ENCODE measurements at places on chromosomes 5 and 9. TPM values are rescaled to one million over a fixed set of nuclear protein-coding genes. Genes with fewer than 3 reads are reported as not detected.

GRCh38 chr9:104301755-104302154 is 202.3 kb upstream of the OR13F1 start:
- no peak for DNase-seq

DNA sequence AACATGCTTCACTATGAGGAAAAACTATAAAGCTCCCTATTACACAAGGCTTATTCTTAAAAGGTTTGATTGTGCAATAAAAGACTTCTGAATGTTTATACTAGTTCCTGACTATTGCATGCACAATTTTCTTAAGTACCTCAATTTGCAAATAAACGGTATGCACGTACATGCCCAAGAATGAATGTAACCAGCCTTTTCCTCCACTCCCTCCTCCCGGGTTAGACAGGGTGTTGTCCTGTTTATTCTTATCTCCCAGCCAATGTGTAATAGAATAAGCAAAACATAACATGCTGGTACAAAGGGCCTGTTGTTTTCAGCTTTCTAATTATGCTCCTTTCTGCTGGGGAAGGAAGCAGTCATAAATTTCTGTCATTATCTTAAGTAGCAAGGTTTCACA is 79.1 kb downstream of the AOPEP start:
- DNase-seq: no peak

- peak; percentile 98 for DNase-seq
Measured at GRCh38 chr5:134506054-134507039, 19.1 kb upstream of the JADE2 start.

- DNase-seq: no peak
Measured at GRCh38 chr5:134758176-134758503, 439 bp upstream of the DDX46 start.

GRCh38 chr5:57396701-57397100 is 85.9 kb downstream of the ACTBL2 start:
- no peak for DNase-seq

GRCh38 chr5:56522169-56522568 is 289.0 kb upstream of the ANKRD55 start:
- no peak for DNase-seq

DNA sequence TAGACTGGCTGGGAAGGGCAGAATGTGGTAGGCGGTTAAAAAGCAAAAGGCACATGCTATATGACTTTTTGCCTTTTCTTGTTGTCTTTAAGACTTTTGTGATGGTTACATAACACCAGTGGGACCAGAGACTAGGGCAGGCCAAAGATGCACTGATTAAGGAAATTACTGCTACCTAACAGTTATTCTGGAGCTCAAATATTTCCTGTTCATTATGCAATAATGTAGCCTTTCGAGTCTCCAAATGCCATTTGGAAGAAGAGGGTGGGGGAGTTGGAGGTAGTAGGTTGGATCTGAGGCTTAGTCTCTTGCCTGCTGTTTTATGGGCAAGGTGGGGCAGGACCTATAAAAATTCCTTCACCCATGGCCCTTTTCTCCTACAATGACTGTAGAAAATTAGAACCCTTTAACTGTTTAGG is 51.7 kb downstream of the SH3GL2 start:
- no peak for DNase-seq

DNA sequence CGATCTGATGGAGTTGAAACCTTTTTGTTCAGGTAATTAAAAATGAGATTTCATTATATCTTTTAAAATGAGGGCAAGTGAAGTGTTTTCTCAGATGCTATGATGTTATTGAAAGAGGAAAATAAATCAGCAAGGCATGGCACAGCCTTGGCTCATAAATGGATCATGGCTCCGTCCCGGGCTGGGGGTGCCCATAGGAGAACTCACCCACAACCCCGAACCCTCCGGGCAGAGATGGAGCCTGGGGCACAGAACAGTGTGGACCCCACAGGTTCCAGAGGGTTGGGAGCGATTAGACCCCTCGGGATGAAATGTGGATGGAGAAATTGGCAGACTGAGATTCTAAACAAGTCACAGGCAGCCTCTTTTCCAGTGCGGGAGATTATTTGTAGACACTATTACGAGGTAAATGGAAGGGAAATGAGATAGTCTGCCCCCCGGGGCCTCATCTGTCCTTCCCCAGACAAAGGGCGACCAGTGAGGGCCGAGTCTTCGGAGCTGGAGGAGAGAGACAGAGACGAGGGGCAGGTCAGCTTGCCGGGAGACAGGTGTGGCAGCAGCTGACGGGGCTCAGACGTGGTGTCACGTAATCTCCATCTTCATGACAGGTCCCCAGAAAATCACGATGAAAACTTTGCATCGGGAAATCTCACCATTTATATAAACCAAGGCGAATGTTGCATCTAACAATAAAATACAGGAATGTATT is 33.7 kb downstream of the NDUFS6 start:
- DNase-seq: no peak

- no peak for DNase-seq
Measured at GRCh38 chr9:79684711-79685575, 113.2 kb downstream of the TLE4 start.

GRCh38 chr9:128340691-128341434 is 536 bp downstream of the SLC27A4 start:
- DNase-seq: peak; percentile 11

DNA sequence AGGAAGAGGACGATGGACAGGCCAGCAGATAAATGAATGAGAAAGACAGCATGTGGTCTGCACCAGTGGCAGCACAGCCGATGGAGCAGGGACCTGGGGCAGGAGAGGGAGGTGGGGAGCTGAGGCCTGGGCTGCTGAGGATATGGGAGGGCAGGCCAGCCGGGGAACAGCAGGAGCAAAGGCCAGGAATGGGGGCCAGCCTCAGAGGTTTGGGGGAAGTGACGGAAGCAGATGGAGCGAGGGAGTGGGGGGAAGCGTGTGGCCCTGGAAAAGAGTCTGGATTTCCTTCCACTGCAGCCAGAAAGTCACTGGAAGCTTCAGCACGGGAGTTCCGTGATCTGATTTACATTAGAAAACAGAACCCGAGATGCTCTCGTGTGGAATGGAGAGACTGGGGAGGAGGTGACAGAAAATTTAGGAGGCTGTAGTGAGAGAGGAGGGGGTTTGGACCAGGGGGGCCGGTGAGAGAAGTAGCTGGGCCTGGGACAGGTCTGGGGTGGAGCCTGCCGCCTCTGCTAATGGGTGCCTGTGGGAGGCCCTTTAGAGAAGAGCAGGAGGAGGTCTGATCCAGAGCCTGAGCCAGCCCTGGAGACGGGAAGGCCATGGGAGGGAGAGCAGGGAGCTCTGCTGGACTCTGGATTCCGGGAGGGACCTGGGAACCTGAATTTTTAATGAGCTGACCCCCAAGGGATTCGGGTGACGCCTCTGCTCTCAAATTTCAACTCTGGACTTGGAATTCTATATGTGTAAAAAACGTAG is 65.4 kb downstream of the TSPAN17 start:
- no peak for DNase-seq

GRCh38 chr9:70073193-70073592 is 29.5 kb downstream of the MAMDC2 start:
- no peak for DNase-seq

- no peak for DNase-seq
Measured at GRCh38 chr9:2039294-2040180, 24.4 kb downstream of the SMARCA2 start.

DNA sequence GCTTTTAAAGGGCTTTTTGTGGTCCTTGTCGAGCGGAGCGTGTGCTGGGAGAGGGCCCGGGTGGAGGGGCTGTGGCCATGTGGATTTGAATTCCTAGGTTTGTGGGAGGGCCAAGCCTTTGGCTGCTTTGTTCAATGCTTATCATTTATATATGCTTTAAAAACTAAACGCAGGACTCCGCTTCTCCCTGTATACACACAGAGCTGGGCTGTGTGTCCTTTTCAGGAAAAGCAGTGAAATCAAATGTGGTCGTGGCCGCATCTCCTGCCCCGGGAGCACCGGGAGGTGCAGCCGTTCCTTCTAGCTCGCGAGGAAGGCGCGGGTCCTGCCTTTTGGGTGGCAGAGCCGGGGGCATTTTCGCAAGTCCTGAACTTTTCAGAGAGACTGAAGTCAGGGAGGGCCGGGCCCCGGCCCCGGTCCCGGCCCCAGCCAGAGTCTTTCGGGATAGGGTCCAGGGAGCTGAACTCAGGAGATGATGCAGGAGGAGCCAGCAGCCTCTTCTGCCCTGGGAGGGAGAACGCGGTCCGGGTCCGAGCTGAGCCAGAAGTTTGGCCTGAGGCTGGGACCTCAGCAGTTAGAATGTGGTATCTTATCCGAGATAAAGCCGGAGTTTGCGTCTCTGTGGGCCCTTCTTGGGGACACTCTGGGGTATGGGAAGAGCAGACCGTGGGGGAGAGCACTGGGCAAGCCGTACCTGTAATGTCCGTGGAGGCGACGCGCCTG is 158.8 kb downstream of the C9orf152 start:
- DNase-seq: no peak

GRCh38 chr9:133199648-133200321 is 9.3 kb downstream of the OBP2B start:
- no peak for DNase-seq

- no peak for DNase-seq
Measured at GRCh38 chr5:55551358-55551757, 16.6 kb upstream of the PLPP1 start.

- no peak for DNase-seq
Measured at GRCh38 chr5:150106674-150107426, 20.5 kb upstream of the CSF1R start.

DNA sequence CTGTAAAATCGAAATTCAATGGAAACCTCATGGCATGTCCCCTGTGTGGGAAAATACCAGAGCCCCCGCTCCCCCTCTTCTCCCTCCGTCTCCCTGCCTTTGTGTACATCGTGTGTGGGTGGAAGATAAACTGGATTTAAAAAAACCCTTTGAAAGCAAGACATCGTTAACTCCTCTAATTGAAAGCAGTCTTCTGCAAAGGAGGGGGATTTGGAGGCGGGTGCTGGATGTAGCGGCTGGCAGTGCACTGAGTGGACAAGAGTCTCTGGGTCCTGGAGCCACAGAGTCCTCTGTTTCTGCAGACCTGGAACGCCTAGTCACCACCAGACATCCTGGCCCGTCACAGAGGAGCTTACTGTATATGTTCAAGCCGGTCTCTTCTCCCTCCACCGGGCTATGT is 169.4 kb downstream of the PAPPA start:
- no peak for DNase-seq

GRCh38 chr5:56335212-56335611 is 102.1 kb upstream of the ANKRD55 start:
- DNase-seq: no peak

- no peak for DNase-seq
Measured at GRCh38 chr9:69030851-69031645, 4.5 kb upstream of the FXN start.

DNA sequence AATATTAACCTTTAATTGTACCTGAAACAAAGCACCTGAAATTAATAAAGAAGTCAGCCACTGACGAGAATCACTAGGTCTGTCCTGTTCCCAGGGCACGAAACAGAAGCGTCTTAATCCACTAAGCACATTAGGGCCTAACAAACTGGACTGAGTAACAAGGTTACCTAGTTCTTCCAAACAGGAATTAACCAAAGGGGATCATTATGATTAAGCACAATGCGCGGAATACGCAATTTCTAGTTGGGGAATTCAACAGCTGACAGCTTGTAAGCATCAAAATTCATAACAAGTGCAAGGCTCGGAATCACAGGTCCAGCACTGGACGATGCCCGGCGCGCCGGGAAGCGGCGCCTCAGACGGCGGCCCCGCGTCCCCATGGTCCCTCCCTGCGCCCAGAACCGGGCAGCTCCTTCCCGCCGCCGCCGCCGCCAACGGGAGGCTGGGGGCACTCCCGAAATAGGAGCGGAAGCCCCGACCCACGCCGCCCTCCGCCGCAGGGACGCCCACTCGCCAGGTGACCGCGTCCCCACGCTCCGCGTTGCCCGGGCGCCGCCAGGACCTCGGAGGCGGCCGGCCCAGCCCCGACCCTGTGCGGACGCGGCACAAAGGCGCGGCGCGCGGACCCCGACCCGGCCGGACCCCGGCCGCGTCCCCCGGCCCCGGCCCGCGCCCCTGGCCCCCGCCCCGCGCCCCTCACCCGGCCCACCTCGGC is 898 bp downstream of the CAMSAP1 start:
- DNase-seq: no peak

DNA sequence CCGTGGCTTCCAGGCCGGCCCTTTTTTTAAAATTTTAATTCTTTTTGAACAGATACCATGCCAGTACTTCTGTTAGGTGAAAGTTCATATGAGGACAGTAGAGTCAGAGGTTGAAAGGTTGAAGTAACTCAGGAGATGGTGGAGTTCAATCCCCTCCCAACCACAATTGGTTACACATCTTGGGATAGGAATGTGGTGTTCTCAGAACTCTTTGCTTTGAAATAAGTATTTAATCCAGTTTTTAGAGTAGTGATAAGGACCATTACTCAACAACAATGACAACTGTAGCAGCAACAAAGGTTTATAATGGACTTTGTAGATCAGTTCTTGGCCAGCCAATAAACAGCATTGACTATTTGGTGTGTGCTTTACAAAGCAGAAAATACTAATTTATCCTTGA is 116.0 kb downstream of the ARHGAP26 start:
- no peak for DNase-seq

GRCh38 chr9:69153707-69154521 is 20.2 kb upstream of the TJP2 start:
- peak; percentile 96 for DNase-seq

- no peak for DNase-seq
Measured at GRCh38 chr9:122355336-122355875, 15.4 kb upstream of the PTGS1 start.

DNA sequence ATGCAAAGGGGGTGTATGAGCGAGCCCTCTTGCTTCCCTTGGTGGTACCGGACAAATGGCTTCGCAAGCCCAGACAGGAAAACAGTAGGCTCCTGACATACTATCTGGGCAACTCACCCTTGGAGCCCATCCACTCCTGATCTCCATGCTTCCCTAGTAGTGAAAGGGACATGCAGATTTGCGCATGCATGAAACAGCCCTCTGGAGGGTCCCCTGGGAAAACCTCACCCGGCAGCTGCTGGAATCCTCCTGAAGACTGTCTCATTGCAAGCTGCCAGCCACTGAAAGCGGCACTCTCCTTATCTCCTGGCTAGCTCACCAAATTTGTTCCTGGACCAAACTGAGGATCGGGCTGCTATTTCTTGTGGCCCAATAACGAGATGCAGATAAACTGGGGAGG is 10.2 kb downstream of the ZNF169 start:
- peak; percentile 44 for DNase-seq

DNA sequence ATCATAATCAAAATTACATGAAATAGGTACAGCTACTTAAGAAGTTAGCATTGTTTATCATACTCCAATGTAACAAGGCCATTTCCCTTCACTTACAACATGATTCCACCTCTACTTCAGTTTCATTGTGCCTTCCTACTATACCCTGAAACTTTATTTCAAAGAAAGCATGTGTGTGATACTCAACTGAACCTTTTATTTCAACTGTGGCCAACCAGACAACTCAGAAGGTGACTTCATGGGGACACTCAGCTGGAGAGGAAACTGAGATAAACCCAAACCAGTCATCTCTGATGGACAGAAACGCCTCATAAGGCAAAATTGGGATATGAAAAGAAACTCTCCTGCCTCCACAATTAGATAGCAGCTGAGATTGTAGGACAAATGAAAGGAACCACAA is 5.9 kb upstream of the TTC23L start:
- no peak for DNase-seq

Gene CCDC192
- total RNA-seq: not detected

Gene RAD50
- 40.1 TPM for total RNA-seq

Gene OR1Q1
- total RNA-seq: not detected

Gene TSSK1B
- not detected for total RNA-seq

Gene PPP3R2
- not detected for total RNA-seq

Gene PCDHA3
- not detected for total RNA-seq

Gene SLC27A4
- total RNA-seq: 18.8 TPM

Gene IL6ST
- total RNA-seq: 161 TPM

Gene PTPRD
- not detected for total RNA-seq

Gene GLDC
- total RNA-seq: 115 TPM

Gene OR1J2
- not detected for total RNA-seq

Gene SLC6A7
- total RNA-seq: not detected
